ENCODE measurements at places on chromosomes 5 and 9.
A peak's percentile ranks its signal among the peaks of the same experiment; 100 is the strongest.

GRCh38 chr5:93022796-93023447, 558.1 kb downstream of the NR2F1-AS1 start:
- DNase-seq, result no peak

DNA sequence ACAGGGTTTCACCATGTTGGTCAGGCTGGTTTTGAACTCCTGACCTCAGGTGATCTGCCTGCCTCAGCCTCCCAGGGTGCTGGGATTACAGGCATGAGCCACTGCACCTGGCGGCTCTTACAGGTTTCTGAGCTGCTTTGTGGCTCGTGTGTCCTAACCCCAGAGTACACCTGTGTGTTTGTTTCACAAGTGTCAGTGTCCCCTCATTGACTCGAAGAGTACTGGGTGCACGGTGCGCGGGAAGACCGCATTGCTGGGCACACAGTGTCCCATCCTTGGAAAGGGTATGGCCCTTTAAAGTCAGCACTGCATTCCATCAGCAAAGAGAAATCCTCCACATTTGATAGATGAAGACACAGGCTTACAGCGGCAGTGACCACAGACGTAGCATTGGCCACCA, 23.8 kb downstream of the NDST1 start:
- DNase-seq, result no peak

DNA sequence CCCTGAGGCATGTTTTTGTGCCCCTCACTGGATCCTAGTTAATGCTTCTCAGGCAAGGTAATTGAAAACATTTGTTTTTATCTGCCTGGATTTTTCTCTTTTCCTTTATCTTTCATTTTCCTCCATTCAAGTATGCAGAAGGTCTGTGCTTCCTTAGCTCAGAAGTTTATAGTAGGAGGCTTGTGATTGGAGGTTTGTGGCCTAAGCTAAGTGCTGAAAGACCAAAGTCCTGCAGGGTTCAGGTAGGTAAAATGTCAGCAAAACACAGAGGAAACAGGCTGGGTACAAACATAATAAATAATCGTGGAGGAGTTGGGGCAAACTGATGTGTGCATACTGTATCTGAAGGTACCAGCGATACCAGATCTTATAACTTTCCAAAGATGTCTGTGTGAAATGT, 230.9 kb upstream of the KLF4 start:
- no peak for DNase-seq

GRCh38 chr9:21565155-21565554, 83.0 kb upstream of the IFNE start:
- DNase-seq, result peak; percentile 81

DNA sequence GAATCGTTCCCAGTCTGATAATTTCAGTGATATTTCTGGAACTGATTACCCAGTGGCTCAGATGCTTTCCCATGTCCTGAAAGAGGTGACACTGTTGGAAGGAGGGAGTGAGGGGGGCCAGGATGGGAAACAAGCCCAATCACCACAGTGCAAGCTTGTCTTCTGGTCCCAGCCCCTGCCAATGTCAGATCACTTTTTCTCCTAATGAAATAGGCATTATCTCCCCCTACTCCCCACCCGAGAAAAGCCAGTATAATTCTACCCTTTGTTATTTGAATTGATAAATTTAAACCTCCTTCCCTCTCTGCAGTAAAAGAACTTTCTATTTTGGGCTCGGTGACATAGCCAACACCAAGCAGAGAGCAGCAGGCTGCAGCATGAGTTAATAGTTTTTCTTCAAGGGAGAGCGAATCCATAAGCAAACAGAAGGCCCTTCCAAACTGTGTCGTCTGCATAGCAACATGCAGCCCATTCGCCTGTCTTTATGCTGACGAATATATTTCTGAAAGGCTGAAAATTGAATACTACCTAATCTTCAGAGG, 14.6 kb upstream of the PPP2CA start:
- DNase-seq, result no peak

- no peak for DNase-seq
Measured at GRCh38 chr5:133109655-133110483, 58.1 kb downstream of the HSPA4 start.

DNA sequence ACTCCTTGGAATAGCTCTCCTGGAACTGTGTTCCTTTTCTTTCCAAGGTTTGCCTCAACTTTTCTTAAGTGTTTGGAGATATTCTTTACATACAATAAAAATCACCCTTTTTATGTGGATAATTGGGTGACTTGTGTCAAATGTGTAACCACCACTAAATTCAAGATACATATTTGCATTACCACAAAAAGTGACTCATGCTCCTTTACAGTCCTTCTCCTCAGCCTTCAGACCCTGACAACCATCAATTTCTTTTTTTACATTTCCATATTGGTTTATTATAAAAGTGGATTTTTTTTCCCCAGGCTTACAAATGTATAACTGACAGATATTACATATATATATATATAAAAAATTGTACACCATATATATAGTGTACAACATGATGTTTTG, 372.0 kb upstream of the KCNN2 start:
- DNase-seq, result no peak

- no peak for DNase-seq
Measured at GRCh38 chr5:81924442-81924841, 47.4 kb upstream of the ATG10 start.

DNA sequence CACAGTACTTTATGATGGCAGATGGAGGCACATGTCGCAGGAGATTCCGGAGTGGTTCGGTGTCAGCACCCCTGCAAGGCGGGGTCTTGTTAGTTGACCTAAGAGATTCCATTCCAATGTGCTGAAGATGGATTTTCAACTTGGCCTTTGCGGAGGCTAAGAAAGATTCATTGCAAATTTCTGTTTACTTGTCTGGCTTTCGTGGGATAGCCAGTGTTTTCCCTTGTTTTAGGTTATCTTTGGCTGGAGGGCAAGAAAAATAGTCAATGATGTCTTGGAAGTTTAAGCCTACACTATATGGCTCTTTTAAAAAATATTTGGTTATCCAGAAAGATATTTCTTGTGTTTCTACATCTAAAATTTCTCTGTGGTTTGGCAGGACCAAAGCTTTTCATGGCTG, 123.6 kb upstream of the PTCH1 start:
- no peak for DNase-seq

- no peak for DNase-seq
Measured at GRCh38 chr9:91882627-91883026, 67.4 kb downstream of the ROR2 start.

DNA sequence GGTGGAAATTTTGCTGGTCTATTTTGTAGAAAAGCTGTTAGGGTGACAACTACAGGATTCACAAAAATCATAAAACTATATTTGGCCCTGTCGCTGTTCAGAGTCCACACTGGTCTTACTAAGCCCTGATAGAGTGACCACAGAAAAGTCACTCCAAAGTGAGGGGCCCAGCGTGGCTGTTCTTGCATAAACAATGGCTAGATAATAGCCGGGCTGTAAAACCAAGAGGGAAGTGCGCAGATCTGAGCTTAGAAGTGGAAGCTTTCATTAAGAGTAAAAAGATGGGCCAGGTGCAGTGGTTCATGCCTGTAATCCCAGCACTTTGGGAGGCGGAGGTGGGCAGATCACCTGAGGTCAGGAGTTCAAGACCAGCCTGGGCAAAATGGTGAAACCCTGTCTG, 15.5 kb upstream of the CTSL start:
- no peak for DNase-seq

- no peak for DNase-seq
Measured at GRCh38 chr5:1029282-1029944, 20.8 kb downstream of the NKD2 start.

- DNase-seq, result no peak
Measured at GRCh38 chr9:13993632-13994185, 320.2 kb downstream of the NFIB start.

DNA sequence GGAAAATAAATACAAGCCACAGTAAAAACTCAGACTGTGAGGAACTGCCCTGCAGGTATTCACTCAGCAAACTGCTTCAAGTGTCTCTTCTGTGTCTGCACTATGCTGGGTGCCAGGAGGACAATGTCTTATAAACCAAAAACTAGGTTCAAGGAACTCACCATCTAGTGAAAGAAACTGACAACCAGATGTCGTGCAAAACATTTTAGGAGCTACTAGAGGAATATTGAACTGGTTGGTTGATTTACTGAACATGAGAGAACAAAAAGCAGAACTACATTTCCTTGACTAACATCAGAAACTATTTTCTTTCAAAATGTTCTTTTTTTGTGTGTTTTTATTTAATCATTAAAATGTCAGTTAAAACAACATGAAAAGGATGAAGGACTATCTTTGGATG, 35.2 kb downstream of the ZNF366 start:
- DNase-seq, result no peak

DNA sequence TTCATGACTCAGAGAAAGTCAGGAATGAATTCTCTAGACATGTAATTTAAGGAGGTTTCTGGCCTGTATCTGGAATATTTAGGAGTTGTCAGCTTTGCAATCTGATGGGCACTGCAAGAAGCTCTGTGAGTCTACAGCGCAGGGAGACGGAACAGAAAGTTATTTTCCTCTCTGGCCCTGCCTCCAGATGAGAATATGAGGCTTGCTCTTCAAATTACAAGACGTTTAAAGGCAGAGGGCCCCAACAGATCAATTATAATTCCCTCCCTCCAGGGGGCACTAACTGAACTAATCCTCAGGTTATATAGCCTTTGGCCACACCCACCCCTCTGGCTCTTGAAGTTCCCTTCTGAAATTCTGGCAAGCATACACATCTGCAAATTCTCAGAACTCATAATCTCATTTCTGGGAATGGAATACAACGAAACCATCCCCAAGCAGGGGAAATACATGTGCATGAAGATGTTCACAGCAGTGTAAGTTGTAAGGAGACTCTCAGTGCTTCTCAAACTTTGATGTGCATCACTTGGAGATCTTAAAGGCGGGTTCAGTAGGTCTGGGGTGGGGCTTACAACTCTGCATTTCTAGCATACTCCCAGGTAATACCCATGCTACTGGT, 307.6 kb downstream of the CWC27 start:
- peak; percentile 57 for DNase-seq

DNA sequence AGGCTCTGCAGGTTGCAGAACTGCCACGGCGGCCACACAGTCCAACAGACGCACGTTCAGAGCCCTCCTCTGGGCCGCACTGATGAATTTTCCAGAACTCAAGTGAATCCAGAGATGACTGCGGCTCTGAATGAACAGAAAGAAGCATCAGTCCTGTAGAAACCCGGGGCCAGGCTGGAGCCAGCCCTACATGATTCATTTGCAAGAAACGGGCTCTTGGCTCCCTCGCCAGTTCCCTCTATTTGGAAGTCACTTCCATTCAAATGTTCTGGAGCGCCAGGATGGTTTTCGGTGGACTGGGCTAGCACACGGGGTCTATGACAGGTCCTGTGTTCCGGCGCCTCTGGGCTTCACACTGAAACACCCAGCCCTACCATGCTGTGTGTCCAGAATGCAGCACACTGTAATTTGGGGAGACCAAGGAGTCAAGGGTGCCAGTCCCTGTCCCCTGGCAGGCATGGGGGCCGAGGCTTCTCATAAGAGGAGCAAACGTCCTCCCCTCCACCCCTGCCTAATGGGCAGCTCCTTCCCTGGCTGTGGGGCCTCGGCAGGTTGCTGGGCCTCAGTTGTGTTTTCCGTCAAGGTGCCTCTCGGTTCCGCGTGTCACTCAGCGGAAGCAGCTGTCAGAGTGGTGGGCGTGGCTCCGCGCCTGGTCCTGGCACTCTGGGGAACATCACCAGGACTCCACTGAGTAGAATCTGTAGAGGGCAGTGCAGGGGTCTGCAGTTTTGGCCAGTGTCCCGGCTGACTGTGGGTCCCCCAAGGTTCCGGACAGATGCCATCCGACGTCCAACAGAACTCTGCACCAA, 18.1 kb upstream of the COL5A1 start:
- no peak for DNase-seq

GRCh38 chr5:10934783-10935355, 173.8 kb upstream of the DAP start:
- no peak for DNase-seq

DNA sequence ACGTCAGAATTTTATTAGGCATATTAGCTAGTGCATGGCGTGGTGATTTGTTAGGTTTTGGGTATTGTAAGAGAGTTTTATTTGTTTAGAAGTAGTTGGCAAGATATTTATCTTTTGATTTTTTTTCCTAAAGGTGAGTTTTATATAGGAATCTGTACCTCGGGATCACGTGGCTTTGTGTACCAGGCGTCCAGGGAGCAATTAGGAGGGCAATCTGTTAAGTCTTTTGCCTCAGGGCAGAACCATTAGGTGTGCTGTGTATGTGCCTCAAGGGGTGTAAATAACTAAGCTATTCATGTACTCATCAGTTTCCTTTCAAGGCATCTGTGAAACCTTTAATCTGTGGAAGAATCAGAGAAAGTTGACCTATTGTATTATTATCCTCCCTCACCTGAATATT, 39.4 kb downstream of the ZSWIM6 start:
- no peak for DNase-seq

DNA sequence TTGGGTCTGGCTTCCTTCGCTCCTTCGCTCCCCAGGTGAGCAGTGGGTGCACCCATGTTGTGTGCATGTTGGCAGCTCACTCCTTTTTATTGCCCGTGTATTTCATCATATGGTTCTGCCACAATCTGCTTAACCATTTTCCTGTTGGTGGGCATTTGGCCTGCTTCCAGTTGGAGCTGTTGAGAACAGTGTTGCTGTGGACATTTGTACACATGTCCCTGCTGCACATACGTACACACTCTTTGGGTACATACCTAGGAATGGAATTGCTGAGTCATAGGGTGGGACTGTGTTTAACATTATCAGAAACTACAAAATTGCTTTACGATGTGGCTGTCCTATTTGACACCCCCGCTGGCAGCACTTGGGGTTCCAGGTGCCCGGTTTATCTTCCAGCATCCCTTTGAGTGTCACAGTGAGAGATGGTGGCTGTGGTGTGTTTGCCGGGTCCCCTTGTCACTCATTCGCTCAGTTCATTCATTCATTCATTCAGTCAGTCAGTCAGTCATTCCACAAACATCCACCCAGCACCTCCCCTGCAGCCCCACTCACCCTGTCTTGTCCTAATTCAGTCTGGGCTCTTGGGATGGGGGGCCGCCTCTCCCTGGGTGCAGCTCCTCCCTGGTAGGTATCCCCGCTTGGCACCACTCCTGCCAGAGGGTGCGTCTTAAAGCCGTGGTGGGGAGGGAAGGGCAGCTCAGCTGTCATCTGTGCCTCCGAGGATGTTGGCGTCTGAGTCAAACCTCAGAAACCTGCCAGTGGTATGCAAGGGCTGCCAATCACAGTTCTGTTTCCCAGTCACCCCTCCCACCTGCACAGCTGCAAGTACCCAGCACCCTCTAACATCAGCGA, 7.9 kb upstream of the FIBCD1 start:
- DNase-seq, result peak; percentile 43

DNA sequence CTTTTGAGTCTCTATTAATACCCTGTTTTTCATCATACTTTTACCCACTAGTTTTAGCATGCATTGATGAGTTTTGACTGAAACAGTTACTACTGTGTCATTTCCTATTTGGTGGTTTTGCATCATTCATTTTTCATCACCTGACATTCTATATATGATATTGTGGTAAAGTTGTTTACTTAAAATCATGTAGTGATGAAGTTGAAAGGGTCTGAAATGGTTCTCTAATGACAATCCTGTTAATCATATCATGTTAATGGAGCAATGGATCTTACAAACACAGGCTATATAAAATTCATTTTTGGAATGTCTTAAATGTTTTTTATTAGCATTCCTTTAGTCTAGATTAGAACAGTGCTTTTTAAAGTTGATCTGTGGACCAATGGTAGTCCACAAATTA, 84.1 kb downstream of the ERBIN start:
- DNase-seq, result no peak

- peak; percentile 21 for DNase-seq
Measured at GRCh38 chr9:14221558-14221957, 92.4 kb downstream of the NFIB start.

All from HCT116 (cell line).